ENCODE measurements at places on chromosomes 1 and 21.
A peak's percentile ranks its signal among the peaks of the same experiment; 100 is the strongest.

- peak; percentile 97 for DNase-seq
Measured at GRCh38 chr1:244834543-244835275, 749 bp upstream of the COX20 start.

DNA sequence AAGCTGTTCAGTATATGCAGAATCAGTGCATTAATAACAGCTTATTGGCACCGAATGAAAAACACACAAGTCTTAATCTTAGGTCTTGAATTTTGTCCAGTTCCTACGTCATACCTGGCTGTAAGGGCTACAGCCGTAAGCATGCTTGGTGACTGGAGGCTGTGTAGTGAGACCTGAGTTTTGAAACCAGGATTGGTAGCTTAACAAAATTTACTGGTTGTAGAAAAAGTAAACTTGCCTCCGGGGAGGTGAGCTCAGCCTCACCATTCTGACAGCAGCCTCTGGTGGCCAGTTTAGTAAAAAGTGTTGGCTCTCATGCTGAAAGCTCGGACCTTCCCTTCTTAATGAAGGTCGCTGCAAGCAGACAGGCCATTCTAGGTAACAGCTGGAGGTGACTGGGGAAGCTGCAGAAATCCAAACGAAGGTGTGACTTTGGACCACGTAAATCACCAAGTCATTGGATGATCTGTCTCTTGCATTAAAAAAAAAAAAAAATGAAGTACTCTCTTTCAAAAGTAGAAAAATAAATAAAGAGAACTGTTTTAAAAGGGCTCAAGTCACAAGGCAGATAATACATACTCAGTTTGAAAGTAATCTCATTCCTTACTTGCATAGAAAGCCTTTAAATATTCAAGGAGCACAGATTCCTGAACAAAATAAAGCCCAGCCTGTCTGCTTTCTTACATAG lies 48.9 kb downstream of the HLCS start:
- DNase-seq = no peak

GRCh38 chr1:165598676-165599059 lies 32.4 kb upstream of the MGST3 start:
- DNase-seq = no peak

DNA sequence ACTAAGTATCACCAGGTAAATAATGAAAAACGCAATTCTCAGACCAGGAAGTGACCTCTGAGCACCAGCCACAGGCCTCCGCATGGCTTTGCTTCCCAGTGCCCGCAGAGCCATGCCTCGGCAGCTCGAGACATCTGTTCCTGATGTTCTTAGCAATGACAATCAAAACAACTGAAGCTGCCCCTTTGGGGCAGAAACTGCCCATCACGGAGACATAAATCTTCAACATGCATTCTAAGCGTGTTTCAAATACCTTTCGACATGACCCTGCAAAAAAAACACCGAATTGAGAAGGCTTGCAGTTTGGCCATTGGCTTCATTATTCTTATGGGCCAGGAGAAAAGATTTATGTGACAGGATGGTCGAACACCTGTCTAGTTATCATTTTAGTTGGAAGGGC lies 5.8 kb upstream of the RAP1GAP start:
- no peak for DNase-seq

DNA sequence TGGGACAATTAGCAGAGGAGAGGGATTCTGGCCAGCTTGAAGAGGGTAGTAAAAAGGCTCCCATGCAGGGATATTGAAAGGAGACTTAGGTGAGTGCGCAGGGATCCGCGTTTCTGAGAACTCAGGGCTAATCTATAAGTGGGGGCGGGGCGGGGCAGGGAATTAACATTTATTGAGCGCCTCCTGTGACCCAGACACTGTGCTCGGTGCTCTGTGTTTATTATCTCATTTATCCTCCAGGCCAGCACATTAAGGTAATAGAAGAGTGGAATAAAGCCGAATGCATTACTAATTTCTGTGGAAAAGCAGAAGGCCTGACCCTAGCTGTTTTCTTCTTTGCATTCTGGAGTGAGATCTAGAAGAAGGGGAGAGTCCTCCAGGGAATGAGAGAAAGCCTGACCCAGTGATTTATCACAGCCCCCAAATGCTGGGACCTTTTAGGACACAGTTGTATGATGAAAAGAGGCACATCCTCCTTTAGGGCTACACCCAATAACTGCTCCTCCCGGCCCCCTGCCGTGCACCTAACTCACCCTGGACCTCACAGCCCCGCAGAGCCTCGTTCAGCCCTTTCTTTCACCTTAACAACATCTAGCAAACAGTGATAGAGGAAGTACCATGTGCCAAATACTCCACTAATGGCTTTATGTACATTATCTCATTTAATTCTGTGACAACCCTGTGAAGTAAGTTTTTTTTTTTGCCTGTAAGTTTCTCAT lies 317.6 kb downstream of the PBX1 start:
- DNase-seq = no peak

DNA sequence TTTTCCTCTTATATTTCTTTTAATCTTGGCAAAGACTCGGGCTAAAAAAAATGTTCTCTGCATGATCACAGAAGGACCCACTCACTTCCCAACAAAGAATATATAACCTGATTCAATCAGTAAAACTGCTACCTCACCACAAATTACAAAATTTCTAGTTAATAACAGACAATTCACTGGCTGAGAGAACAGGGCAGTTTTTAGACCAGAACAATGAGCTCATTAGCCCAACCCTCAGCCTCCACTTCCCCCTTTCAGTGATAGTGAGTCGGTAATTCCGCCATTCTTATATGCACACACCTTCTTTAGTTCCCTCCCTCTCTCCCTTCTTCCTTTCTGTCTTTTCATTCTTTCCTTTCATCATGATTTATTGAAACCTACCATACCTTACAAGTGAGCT lies 8.9 kb downstream of the SIPA1L2 start:
- DNase-seq = no peak

DNA sequence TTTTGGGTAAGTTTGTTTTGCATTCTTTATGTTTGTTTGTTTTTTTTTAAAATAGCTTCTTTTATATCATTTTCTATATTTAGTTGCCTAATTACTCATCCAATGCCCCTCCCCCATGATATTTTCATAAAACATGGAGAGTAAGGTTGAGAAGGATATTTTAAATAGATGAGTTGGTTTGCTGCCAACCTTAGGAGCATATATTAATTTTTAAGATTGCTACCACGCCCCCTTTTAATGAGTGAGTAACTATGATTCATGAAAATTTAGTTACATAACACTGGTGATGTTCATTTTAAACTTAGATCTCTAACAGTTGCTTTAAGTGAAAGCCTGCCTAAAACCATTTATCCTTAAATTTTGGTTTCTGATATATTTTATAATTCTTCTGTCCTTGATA lies 18.7 kb downstream of the TMEM50A start:
- DNase-seq = no peak

GRCh38 chr1:13749543-13750341 lies 49.8 kb downstream of the PRDM2 start:
- DNase-seq = peak; percentile 75

DNA sequence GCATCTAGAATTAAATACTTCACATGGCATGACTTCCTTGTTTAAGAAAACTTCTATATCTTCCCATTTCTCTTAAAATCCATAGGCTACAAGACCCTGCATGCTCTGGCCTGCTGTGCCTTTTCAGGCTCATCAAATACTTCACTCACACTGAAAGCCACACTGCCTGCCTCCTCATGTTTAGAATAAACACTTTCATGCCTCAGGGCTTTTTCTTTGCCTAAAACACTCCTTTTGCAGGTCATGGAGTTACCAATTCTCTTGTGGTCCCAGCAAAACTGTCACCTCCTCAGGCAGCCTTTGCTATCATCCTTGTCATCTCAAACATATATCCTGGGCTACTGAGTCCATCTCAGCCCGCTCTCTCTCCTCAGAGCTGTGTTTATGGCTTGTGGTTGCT lies 5.5 kb downstream of the SGIP1 start:
- DNase-seq = no peak

DNA sequence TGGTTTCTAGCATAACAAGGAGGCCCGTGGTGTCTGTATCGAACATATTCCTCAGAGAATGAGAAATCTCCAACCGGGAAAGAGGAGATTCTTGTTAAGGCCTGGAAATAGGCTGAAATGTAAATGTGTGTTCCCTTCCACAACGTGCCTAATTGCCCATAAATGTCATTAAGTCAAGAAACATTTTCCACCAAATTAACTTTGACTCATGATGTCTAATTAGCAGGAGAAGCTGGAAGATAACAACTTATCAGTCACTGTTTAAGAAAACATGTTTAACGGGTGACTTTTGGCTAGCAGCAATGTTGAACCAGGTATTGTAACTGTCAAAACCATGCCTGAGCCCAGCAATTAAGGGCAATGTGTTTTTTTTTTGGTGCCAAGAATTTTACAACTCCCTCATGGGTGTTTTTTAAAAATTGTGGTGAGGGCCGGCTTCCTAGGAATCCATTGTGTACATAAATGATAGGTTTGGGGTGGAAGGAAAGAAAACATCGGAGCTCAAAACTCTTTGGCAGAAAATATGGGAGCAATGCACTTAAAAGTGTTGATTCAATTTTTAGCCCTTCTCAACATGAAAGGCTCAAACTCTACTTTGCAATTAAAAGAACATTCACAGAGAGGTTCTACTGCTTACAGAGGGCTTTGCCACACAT lies 67.0 kb downstream of the OLIG1 start:
- no peak for DNase-seq

- no peak for DNase-seq
Measured at GRCh38 chr1:198380275-198380674, 160.2 kb downstream of the ATP6V1G3 start.

DNA sequence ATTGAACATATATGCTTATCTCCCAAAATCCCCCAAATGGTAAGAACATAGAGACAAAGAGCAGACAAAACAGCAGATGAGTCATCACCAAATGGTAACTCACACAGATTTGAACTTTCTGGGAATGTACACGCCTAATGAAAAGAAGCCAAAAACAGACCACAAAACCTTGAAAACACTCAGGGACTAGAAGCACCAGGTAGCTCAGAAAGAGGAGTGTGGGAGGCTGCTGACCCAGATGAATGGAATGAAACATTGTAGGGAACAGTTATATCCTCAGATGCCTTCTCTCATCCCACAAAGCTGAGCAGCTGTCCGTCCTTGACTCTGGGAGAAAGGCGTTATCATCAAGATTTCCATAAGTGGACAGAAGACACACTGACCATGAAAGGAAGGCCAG lies 307.0 kb upstream of the USP25 start:
- DNase-seq = no peak

- DNase-seq = no peak
Measured at GRCh38 chr1:15931401-15931800, 44.5 kb downstream of the ZBTB17 start.

- no peak for DNase-seq
Measured at GRCh38 chr1:206892351-206892984, 4.8 kb upstream of the IL24 start.

- DNase-seq = no peak
Measured at GRCh38 chr1:150106341-150106740, 38.8 kb downstream of the VPS45 start.

GRCh38 chr1:30704765-30705509 lies 18.4 kb downstream of the MATN1 start:
- no peak for DNase-seq

DNA sequence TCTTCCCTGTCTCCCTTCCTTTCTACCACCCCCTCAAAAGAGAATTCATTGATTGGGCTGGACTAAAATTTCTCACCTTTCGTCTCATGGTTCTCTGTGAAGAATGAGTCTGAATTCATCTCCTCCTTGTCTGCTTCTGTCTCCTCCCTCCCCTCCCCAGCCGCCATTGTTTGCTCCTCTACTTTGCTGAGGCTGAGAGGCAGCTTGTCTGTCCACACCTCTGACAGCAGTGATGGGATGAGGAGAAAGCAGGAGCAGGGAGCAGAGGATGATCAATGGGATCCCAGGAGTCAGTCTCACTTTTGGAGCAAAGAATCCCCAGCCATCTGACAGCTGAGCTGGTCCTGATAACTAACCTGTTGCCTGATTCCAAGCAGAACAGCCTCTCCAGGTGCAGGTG lies 2.5 kb downstream of the ILDR2 start:
- peak; percentile 35 for DNase-seq

- DNase-seq = no peak
Measured at GRCh38 chr1:223810586-223810985, 35.2 kb downstream of the TP53BP2 start.

GRCh38 chr1:184506481-184506880 lies 119.7 kb downstream of the C1orf21 start:
- DNase-seq = no peak

DNA sequence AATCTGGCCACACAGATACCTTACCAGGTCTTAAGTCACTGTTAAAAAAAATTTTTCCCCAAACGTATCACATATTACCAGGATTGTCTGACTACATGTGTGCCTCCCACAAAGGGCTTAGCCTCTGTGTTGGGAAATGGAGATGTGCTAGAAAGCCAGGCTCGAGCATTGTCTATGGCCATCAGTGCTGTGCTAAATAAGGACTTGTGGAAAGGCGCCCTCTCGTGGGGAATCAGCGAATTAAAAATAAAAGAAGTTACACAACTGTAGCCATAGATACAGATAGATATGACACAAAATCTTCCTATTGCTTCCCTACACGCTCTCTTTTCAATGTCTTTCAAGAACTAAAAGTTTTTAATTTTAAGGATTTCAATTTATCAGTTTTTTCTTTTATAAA lies 47.5 kb upstream of the CRNN start:
- DNase-seq = peak; percentile 20

DNA sequence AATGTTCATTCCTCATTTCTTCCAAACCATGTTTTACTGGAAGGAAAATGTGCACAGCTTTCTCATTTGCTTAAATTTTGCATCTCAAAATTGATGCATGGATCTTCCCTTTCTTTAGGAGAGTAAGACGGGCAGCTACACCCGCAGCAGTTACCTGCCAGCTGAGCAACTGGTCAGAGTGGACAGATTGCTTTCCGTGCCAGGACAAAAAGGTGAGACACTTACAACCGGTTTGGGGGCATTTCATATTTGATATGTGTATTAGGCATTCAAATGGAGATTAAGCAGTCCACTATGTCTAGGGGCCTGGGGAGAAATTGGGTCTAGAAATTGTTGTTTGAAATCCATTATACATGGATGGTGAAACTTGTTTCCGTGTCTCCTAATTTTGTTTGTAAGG lies 12.9 kb downstream of the C8A start:
- DNase-seq = no peak

GRCh38 chr1:90987841-90988240 lies 34.0 kb downstream of the ZNF644 start:
- no peak for DNase-seq

DNA sequence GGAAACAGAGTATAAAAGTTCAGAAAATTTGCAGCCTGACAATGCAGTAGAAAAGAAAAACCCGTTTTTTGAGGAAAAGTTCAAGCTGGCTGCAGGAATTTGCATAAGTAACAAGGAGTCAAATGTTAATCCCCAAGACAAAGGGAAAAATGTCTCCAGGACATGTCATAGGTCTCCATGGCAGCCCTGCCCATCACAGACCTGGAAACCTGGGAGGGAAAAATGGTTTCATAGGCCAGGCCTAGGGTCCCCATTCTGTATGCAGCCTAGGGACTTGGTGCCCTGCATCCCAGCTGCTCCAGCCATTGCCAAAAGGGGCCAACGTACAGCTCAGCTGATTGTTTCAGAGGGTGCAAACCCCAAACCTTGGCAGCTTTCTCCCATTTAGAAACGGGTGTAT lies 3.6 kb upstream of the KCNT2 start:
- DNase-seq = no peak
